ENCODE measurements at places on chromosomes 11 and 22.

- DNase-seq: no peak
Measured at GRCh38 chr11:117074119-117074518, 24.1 kb downstream of the SIK3 start.

DNA sequence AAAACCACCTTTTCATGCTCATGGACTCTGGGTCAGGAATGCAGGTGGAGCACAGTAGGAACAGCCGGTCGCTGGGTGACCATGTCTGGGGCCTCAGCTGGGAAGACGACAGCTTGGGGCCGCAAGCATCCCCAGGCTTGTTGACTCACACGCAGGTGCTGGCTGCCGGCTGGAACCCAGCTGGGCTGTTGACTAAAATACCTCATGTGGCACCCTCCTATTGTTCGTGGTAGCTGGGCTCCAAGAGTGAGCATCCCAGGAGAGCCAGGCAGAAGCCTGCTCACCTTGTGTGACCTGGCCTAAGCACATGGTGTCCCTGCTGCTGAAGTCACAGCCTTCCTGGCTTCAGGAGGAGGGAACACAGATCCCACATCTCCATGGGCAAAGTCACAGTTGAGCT is 9.4 kb downstream of the DPP3 start:
- DNase-seq: no peak

DNA sequence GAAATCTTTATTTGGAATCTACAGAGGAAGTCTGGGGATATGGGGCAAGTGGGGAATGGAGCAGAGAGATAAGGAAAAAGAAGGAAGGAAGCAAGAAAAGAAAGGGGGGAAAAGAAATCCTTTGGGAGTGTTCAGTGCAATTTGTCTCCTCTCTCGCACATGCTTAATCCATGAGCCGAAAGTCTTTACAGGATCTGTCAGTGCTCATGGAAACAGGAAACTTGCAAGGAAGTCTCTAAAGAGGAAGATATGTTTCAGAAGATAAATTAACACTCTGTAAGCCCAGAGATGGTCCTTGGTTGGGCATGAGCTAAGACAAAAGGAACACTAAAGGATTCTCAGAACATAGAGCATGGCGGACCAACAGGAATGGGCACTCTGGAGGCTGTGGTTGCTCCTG is 47.9 kb upstream of the FLI1 start:
- DNase-seq: no peak

DNA sequence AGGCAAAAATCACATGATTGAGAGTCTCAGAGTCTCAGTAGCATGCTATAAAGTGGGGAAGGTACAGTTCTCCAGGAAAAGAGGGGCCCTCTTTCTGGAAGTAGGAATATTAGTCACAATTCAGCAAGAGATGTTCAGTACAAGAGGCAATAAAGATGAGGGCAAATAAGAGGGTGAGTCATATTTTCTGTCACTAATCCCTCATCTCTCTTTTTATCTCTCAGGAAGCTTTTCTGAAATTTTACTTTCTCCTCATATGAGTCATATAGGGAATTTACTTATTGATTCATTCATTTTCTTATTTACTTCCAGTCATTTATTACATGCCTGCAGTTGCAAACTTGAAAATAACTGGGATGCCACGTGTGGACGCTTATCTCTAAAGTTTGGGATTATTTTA is 3.4 kb upstream of the NXPE1 start:
- no peak for DNase-seq

- DNase-seq: no peak
Measured at GRCh38 chr11:69644071-69644961, 3.4 kb downstream of the CCND1 start.

- DNase-seq: no peak
Measured at GRCh38 chr22:27153386-27153785, 496.0 kb downstream of the MIAT start.
